ENCODE measurements at places on chromosomes 13 and 19.

GRCh38 chr19:15775249-15775648 lies 12.2 kb upstream of the OR10H5 start:
- no peak for DNase-seq

DNA sequence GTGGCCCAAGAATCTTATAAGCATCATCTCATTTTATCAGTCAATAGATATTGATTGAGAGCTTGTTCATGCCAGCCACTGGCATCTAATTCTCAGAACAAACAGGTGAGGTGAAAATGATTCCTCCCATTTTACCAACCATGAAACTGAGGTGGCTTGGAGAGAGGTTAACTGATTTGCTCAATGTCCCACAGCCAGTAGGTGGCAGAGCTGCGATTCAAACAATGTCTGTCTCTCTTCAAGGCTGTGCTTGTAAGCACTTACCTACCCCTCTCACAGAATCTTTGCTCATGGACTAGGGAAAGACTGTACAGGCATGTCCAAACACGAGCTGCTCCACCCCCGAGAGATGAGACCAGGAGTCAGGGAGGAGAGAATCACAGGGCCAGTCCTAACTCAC lies 21.5 kb upstream of the GSX1 start:
- peak; percentile 6 for DNase-seq

DNA sequence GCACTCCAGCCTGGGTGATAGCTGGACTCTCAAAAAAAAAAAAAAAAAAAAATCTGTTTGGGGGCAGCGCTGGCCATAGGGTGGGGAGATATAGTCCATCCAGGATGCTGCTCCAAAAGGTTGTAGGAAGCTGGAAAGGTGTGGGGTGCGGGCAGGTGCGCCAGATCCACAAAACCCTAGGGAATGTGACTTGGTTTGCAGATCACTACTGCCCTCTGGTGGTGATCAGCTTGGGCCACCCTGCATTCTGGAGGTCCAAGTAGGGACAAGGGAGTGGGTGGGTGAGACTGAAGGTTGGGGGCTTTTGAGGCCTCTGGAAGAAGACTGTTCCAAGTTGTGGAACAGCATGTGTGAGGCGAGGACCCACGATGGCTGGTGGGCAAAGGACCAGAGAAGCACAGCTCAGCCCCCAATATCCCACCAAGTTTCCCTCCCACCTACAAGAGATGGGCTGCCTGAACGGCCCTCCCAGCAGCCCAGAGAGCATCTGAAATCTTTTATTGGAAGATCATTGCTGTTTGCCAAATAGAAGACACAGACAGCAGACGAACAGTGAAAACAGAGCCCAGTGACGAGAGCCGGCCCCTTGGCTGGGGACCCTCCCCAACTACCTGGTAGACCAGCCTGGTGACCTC lies 10.4 kb upstream of the TYK2 start:
- DNase-seq: peak; percentile 75

GRCh38 chr19:50341091-50341564 lies 12.0 kb upstream of the KCNC3 start:
- DNase-seq: no peak

- DNase-seq: no peak
Measured at GRCh38 chr13:43981091-43981490, 101.4 kb downstream of the LACC1 start.

- DNase-seq: no peak
Measured at GRCh38 chr19:45820413-45821102, 5.5 kb upstream of the RSPH6A start.

DNA sequence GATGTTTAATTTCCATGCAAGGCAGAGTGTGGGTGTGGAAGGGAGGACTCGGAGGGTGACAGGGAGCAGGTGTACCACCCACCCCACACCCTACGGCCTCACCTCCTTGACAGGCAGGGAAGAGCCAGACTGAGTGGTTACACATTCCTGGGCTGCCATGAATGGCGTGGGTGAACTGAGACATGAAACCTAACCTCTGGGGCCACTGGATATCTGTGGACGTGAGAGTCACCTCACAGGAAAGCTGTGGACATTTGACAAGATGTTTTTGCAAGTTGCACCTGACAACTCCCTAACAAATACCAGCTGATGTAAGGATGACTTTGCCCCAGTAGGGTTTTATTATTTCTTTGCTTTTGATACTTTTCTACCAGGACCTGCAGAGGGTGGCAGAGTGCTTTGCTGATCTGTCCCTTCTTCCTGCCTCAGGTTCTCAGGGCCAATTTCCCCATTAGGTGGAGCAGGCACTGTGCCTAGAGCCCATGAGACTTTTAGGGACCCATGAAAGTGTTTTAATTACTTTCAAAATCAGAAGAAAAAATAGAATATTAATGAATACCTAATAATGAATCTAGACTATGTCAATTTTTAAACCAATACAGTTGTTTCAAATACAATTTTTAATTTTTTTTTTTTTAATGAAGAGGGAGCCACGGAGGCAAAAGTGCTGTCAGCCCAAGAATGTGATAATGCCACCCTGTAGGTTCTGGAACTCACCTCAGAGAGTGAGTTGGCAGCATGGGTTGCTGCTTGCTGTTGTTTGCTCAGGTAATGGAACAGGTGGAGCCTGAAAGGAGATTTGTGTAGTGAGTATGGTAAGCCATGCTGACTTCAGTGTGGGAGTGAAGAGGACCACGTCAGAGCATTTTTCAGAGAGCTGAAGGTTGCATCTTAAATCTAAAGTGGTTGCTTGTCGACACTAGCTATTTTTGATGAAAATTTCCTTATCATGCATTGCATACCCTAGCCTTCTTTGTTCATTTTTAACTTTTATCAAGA lies 58.0 kb upstream of the CYSLTR2 start:
- peak; percentile 54 for DNase-seq

- no peak for DNase-seq
Measured at GRCh38 chr13:79989217-79989661, 351.7 kb downstream of the SPRY2 start.

- DNase-seq: no peak
Measured at GRCh38 chr13:30743319-30744055, 8.1 kb downstream of the ALOX5AP start.

DNA sequence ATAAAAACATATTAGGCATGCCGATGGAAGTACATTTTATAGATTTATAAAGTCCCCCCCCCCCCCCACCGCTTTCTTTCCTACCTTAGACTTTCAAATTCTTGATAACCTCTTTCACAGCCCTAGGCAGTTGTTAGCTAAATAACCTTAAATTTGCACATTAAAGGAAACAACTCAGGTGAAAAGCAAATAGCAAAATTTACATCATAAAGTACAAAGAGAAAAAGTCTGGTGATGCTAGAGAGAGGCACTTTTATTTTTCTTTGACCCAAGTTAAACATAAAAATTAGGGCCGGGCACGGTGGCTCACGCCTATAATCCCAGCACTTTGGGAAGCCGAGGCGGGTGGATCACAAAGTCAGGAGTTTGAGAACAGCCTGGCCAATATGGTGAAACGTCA lies 15.0 kb upstream of the UBAC2 start:
- no peak for DNase-seq

DNA sequence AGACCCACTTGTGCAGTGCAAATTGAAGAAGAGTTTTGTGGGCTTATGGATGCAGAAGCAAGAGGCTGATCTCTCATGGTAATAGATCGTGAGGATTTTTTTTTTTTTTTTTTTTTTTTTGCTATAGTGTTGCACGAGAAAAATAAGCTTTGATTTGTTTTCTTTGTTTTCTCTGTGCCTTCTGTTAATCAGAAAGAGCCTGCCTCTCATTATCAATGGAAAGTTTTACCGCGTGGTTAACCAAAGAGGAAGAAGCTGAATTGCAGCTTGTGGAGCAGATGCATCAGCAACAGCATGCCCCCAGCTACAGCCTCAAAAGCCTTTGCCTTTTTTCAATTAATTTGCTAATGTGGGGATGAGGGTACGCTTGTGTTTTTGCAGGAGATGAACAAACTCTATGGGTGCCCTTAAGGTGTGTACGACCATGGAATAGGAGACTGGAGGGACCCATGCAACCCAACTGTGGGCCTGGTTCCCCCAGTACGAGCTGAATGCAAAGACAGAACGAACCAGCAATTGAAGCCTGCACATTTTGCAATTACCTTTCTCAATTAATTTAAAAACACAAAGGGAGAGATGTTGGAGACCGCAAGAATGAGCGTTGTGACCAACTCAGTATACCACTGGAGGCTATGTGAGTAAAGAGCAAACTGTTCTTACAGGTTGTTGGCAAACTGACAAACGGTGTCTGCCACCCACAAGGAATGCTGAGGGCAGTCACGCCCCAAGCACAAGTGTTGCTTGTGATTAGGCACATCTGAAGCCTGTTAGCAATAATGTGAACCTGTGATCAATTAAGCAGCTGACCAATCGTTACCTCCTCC lies 58.6 kb upstream of the SPRY2 start:
- no peak for DNase-seq

- no peak for DNase-seq
Measured at GRCh38 chr19:46387713-46388130, 25.6 kb downstream of the CCDC8 start.

- no peak for DNase-seq
Measured at GRCh38 chr19:12278713-12279112, 16.0 kb downstream of the ZNF44 start.

GRCh38 chr13:79549355-79550106 lies 68.6 kb downstream of the NDFIP2 start:
- DNase-seq: no peak

DNA sequence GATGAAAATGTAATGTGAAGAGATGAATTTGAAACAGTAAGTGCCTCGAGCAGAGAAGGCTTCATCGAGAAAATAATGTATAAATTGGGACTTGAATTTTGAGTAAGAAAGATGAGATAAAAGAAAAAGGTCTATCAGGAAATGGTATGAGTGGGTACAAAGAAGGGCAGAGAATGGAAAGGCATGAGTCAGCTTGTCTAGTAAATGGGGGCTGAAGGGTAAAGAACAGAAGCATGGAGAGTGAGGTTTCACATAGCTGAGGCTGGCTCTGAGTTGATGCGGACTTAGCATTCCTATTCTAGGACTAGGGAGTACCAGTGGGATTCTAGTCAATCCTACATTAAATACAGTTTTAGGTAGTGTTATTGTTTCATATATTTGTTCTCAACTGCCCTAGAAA lies 85.8 kb downstream of the ZC3H13 start:
- DNase-seq: no peak

DNA sequence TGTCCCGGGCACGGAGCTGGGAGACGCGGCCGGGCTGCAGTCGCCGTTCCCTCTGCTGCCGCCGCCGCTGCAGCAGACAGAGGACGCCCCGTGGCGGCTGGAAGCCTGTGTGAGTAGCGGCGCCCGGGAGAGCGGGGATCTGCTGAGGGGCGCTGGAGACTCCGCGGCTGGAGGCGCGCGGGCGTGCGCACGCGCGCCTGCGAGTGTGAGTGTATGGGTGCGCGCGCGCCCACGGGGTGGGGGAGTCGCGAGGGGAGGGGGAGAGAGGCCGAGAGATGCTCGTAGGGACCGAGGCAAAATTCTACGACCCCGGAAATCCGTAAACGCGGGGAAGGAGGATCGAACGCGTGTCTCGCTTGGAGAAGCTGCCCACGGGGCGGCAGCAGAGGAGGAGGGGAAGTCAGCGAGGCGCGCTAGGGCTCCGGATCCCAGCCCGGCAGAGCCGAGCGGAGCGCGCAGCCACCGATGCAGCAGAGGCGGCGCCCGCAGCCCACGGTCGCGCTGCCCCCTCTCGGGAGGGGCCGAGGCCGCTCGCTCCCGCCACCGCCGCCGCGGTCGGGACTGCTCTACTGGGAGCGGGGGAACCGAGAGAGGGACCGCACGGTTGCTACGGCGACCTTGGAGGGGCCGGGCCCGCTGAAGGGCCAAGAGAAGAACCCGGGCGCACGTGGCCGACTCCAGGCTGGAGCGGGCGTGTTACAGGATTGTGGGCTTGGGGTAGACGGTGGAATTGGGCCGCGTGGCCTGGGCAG lies at the start of gene ENOX1:
Gene ENOX1, minus strand, starts transcription at position 207 of the 752 bp plus-strand sequence.
- DNase-seq: peak; percentile 13

DNA sequence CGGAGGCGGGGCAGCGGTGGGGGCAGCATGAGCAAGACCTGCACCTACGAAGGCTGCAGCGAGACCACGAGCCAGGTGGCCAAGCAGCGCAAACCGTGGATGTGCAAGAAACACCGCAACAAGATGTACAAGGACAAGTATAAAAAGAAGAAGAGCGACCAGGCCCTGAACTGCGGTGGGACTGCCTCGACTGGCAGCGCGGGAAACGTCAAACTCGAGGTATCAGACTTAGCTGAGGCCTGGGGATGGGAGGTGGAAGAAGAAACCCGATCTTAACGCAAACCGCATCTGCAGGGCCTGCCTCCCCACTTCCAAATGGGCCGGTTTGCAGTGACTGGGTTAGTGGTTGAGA lies 693 bp downstream of the RFXAP start:
- DNase-seq: peak; percentile 34

- DNase-seq: no peak
Measured at GRCh38 chr19:45275370-45275971, 24.4 kb downstream of the MARK4 start.

GRCh38 chr13:113947311-113948033 lies 26.4 kb downstream of the C13orf46 start:
- DNase-seq: no peak

GRCh38 chr19:31975461-31975860 lies 369.9 kb upstream of the ZNF507 start:
- DNase-seq: no peak

- no peak for DNase-seq
Measured at GRCh38 chr13:97212004-97212403, 10.1 kb upstream of the MBNL2 start.

DNA sequence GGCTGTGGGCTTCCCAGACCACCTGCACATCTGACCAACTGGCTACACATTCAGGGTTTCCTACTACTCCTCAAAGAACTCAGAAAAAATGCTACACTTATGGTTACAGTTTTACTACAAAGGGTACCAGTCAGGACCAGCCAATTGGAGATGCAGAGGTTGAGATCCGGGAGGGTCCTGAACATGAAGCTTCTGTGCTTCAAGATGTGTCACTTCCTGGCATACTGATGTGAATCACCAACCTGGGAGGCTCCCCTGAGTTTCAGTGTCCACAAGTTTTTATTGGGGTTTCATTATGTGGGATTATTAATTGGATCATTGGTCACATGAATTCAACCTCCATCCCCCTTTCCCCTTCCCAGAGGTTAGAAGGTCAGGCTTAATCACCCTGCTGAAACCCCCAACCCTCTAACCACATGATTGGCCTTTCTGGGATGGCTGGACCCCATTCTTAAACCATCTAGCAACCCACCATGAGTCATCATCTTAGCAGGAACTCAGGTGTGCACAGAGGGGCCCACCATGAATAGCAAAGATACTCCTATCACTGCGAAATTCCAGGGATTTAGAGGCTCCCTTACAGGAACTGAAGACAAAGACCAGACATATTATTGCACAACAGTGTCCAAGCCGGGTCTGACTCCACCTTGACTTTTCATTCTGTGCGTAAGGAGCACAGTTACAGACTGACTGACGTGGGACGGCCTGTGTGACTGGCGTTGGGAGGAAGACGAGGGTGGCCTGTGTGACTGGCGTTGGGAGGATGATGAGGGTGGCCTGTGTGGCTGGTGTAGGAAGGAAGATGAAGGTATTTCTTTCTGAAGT lies 90.7 kb downstream of the ATP8A2 start:
- no peak for DNase-seq

- peak; percentile 69 for DNase-seq
Measured at GRCh38 chr19:996051-996838, 4.0 kb upstream of the GRIN3B start.

GRCh38 chr13:101139081-101139480 lies 277.2 kb downstream of the NALCN start:
- DNase-seq: no peak
